Activated naive CD4-positive, alpha-beta T cell (primary cell): ENCODE measurements at places on chromosomes 2 and 18.

DNA sequence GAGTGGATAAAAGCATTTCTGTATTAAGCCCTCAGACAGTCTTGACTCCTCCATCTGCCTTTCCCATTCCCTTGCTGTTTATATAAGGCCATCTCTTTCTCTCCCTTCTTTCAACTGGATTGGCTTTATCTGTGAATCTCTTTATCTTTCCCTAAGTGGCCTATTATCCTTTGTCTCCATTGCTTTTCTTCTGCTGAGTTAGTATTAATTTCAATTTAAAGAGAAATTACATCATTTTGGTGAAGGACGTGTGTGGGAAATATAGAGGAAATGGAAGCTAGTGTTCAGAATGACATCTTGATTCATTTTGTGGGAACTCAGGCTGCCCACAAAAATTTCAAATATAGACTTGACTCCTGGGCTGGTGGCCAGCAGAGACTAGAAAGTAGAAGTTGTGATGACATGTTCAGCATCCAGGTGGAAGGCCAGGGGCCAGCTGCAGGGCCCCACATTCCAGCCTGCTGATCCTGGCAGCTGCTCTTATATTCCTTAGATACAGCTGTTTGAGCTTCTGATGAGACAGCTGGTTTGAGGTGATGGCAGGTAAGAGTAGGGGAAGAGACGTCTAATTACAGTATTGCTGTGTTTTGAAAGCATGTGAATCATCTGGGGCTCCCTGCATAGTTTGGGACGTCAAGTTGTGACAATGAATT lies 52.3 kb downstream of the DIS3L2 start:
- DNase-seq = no peak

DNA sequence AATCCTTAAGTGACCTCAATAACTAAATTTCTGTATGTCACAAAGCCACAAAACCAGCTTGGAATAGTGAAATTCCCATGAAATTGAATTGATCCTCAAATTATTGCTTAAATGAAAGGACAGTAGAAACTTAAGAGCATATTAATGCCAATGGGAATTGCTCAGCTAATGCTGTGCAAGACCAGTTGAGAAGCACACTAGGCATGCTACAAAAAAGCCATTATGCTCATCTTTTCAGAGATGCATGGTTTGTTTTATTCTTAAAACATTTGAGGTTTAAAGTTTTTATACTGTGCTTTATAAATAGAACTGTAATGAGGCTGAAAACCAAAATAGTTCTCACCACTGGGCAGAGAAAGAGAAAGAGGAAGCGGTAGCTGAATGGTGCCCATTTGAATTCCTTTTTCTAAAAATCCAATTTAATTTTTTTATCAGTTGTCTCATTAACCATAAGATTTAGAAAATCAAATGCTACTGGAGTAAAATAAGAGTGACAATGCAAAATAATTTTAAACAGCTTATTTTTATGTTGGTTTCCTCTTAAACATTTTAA lies 98.6 kb downstream of the LNPK start:
- no peak for DNase-seq

GRCh38 chr2:150485871-150486538 lies 1.5 kb downstream of the RND3 start:
- no peak for DNase-seq

- DNase-seq = no peak
Measured at GRCh38 chr18:62418258-62418657, 93.1 kb downstream of the TNFRSF11A start.

DNA sequence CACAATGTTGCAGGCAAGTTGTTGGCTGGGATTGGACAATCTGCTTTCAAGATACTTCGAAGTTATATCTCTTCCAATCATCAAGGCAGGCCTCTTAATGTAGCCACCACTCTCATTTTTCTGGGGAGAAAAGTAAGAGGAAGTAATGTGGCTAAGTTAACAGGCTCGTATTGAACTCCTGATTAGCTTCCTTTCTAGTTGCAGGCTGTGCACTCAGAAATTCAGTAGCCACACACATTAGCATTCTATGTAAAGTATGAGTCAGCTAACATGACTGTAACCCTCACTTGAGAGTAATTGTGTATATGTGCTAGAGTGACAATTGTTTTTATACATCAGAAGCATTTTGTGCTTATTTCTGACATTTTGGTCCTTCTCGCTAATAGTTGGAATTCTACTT lies 3.3 kb downstream of the TWSG1 start:
- DNase-seq = no peak

DNA sequence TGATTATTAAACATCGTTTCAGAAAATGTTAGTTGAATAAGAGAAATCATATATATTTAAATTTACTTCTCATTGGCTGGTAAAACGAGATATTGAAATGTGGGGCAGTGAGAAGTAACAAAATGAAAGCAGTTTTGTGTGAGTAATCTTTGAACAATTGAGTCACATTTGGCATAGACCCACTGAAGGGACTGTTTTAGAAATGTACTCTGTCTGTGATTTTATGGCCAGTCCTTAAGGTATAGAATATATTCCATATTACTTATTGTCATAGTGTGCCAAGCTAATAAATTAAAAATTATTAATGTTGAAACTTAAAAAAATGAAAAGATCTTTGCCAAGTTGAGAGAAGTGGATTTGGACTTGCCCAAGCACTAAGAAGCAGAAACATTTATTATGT lies 222.4 kb upstream of the COL3A1 start:
- no peak for DNase-seq
